NCI-H1694 (cell line): ENCODE measurements at places on chromosomes 11 and 22.

GRCh38 chr11:113444502-113445123, 30.6 kb downstream of the DRD2 start:
- DNase-seq, result peak; percentile 46

DNA sequence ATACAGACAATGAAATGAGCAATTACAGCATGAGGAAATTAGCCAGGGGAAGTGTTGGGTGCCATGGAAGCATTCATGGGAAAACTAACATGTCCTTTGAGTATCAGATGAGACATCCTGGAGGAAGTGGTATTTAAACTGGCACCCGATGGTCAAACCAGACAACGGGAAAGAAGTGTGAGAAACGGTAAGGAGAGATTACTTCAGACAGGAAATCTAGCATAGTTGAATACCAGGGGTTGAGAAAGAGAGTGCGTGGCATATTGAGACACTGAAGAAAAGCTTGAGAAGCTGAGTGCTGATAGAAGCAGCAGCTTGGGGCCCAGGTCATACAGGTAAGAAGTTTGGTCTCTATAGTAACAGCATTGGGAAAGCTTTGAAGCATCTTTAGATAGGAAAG, 175.3 kb downstream of the C11orf87 start:
- no peak for DNase-seq

DNA sequence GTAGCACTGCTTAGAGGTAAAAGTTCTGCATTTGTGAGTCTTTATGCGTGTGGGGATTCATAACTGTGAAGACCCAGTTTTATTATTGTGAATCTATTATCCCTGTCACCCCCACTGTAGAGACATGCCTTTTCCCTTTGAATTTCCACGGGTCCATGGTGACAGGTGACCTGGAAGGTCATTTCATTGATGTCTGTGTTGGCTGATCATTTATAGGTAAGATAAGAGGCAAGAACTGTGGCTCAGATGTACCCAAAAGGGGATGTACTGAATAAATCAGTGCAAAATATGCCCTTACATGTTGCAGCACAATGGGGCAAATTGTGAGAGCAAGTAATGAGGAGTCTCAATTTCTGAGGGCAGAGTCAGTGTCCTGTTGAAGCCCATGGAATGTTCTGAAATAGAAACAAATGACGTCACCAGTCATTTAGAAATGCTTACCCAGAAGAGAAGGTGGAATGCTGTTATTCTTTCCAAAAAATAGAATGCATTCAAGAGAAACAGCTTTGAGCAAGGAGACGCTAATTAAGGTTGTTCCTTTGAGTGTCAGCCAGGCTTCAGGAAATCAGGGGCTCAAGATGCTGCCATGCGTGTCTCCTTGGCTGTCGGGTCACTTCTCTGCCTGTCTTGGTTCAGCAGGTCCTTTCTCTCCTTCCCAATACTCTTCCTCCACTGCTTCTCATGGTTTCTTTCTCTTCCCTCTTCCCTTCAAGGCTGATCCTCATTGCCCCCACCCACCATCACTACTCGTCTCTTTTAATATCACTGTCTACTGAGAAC, 118.7 kb upstream of the E2F8 start:
- no peak for DNase-seq

DNA sequence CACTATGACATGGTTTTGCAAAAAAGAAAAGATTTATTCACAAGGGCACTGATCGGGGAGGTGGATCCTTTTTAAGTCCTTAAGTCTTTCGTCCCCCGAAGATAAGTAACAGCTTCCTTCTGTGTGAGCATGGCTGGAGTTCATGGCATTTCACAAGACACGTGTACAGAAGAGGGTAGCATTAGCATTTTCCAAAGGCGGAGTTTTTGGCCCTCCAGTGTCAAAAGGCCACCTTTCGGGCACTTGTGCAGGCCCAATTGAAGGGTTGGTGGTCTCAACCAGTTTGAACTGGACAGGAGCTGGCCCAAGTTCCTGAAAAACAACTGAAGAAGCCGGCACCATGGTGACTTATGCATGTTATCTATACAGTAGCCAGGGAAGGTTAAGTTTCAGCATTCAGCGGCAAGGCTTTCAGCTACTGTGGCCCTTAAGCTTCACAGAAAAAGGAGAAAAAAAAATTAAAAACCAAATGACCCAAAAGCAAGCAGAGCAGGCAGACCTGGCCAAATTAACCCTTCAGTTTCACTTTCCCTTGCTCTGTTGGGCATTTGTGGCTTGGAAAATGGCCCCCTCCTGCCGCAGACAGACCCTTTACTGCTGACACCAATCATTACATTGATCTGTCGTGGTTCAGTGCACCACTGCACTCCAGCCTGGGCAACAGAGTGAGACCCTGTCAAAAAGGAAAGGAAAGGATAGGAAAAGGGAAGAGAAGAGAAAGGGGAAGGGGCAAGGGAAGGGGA, 18.7 kb downstream of the ZNF74 start:
- DNase-seq, result no peak

- no peak for DNase-seq
These were observed 36.9 kb downstream of the PACS1 start for GRCh38 chr11:66106786-66107599.

- DNase-seq, result no peak
These were observed 25.1 kb downstream of the LGR4 start for GRCh38 chr11:27447288-27448183.

GRCh38 chr11:47144541-47144940, 32.1 kb downstream of the ARFGAP2 start:
- DNase-seq, result no peak

- no peak for DNase-seq
These were observed 1008.4 kb downstream of the BRD1 start for GRCh38 chr22:48819232-48819631.

DNA sequence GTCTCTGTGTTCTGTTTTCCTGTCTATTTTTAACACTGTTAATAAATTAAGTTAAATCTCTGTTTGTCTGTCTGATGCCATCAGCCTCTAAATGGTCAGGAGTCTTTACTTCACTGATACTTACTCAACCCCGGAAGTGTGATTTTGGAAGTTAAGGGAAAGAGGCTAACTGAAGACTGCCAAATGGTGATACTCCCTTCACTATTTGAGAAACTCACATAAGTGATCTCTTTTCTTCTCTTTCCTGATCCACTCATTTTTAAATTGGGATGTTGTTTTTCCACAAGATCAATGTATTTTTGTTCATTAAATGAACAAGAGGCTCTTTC, 389 bp upstream of the CASP12 start:
- no peak for DNase-seq

GRCh38 chr11:118002010-118002540, 15.9 kb downstream of the IL10RA start:
- no peak for DNase-seq

- no peak for DNase-seq
These were observed 438 bp downstream of the ZW10 start for GRCh38 chr11:113773092-113773415.

GRCh38 chr11:353179-353873, 16.0 kb upstream of the B4GALNT4 start:
- no peak for DNase-seq

DNA sequence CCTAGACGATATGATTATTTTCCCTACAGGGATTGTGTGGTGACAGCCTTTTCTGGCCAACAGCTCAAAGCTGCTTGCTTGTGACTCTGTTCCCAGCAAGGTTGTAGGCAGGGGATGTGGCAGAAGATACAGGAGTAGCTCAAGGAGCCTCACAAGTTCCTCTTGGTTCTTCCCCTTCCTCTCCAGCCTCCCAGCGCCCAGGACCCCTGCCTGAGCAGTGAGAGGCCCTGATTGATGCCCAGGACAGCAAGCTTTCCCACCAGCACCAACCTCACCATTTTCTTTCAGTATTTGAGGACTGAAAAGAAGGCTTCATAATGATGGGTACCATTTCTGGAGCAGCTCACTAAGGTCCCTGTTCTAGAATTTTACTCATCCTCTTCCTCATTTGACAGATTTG, 248.0 kb downstream of the TENM4 start:
- no peak for DNase-seq
